ENCODE measurements at places on chromosomes 12 and 14.

- no peak for DNase-seq
Measured at GRCh38 chr12:120230326-120230973, 29.5 kb upstream of the RPLP0 start.

GRCh38 chr14:87994974-87995373 lies 2.0 kb upstream of the GALC start:
- no peak for DNase-seq

- DNase-seq = peak; percentile 45
Measured at GRCh38 chr12:112992541-112993398, 14.5 kb downstream of the OAS2 start.

DNA sequence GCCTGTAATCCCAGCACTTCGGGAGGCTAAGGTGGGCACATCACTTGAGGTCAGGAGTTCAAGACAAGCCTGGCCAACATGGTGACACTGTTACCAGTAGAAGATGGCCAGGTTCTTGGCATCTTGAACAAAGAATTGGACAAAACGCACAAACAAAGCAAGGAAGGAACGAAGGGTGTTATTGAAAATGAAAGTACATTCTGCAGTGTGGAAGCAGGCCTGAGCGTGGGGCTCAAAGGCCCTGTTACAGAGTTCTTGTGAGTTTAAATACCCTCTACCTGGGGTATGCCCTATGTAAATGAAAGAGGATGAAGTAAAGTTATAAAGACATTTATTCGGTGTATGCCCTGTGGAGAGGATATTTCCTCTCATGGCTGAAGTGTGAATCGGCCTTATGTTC lies 20.8 kb upstream of the CDK17 start:
- DNase-seq = no peak

DNA sequence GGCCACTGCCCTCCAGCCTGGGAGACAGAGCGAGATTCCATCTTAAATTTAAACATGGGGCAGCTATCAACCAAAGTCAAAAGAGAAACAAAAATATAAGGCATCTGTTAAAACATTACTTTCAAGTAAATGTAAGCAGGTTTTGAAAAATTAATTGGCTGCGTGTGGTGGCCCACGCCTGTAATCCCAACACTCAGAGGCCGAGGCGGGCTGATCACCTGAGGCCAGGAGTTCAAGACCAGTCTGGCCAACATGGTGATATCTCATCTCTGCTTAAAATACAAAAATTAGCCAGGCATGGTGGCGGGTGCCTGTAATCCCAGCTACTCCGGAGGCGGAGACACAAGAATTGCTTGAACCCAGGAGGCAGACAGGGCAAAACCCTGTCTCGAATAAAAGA lies 82.7 kb downstream of the PLEKHA5 start:
- no peak for DNase-seq

- no peak for DNase-seq
Measured at GRCh38 chr14:31326111-31326510, 94.2 kb downstream of the HEATR5A start.

DNA sequence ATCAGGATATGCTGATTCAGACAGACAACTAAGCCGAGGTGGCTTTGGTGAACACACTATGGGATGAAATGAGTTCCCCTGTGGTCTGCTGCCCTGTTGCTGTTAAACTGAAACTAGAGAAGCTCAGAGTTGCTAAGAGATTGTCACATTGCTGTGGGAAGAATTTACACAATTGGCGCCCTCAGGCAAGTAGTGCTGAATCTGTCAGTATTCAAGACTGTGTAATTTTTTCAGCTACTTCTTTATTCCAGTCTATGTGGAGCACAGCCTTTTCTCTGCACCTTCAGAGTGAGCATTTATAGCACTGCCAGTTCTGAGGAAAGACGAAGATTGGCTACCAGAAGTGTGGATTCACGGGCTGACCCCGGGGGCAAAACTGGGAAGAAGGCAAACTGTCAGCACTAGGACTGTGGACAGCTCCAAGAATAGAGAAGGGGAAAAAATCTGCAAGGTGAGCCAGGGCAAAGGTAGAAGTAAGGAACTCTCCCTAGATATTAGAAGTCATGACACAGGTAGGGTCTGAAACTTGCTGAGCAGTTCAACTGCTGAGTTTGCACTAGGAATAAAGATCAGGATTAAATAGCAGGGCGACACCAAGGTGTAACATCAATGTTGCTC lies 218.8 kb upstream of the TMPO start:
- no peak for DNase-seq

- DNase-seq = no peak
Measured at GRCh38 chr12:90791445-90791844, 163.5 kb downstream of the CCER1 start.

GRCh38 chr12:80513211-80513610 lies 69.2 kb downstream of the PTPRQ start:
- DNase-seq = no peak

DNA sequence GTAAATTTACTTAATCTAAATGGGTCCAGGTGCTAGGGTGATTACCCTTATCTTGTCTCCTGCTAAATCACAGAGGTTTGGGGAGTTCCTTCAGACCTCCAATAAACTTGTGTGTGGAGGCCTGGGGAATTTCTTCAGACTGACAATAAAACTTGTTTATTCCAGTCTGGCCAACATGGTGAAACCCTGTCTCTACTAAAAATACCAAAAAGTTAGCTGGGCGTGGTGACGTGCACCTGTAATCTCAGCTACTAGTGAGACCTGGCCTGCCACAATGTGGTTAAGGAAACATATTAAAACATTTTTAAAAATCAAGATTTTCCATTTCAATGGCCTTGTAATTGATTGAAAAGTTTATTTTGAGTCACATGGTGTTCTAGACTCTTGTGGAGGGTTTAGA lies 126.9 kb upstream of the FGD4 start:
- DNase-seq = no peak

GRCh38 chr14:56992332-56992820 lies 182.1 kb upstream of the OTX2 start:
- no peak for DNase-seq

- DNase-seq = no peak
Measured at GRCh38 chr14:89430391-89431236, 13.6 kb upstream of the FOXN3 start.

GRCh38 chr12:16346958-16347357 lies 487 bp upstream of the MGST1 start:
- DNase-seq = no peak

DNA sequence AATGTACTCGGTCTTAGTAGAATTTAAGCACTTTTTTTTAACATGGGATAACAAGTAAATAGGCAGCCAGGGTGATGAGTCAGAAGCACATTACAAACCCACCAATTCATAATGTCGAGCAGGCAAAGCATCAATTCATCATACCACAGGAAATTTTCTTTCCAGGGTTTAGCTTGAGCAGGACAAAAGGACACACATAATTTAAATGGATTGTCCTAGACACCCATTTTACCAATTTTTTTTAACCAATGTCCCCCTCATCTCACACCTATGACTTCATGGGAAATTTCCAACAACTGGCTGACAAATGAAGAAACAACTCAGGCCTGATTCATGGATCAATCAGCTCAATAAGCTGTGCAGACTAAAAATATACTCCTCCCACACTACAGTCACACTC lies 58.8 kb upstream of the FOXG1 start:
- no peak for DNase-seq

GRCh38 chr12:127809275-127809674 lies 457.7 kb upstream of the TMEM132C start:
- no peak for DNase-seq

DNA sequence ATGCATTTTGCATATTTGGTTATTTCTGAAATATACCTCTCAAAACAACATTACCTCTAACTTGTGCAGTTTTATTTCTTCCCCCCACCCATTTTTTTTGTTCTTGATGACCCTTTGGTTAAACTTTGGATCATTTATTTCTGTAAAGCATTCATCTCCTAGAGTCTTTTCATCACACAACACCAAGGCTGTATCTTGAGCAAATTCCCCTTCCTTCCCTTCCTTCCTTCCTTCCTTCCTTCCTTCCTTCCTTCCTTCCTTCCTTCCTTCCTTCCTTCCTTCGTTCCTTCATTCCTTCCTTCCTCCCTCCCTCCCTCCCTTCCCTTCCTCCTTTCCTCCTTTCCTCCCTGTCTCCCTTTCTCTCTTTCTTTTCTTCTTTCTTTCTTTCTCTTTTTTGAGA lies 43.8 kb upstream of the PPP1R12A start:
- DNase-seq = no peak

DNA sequence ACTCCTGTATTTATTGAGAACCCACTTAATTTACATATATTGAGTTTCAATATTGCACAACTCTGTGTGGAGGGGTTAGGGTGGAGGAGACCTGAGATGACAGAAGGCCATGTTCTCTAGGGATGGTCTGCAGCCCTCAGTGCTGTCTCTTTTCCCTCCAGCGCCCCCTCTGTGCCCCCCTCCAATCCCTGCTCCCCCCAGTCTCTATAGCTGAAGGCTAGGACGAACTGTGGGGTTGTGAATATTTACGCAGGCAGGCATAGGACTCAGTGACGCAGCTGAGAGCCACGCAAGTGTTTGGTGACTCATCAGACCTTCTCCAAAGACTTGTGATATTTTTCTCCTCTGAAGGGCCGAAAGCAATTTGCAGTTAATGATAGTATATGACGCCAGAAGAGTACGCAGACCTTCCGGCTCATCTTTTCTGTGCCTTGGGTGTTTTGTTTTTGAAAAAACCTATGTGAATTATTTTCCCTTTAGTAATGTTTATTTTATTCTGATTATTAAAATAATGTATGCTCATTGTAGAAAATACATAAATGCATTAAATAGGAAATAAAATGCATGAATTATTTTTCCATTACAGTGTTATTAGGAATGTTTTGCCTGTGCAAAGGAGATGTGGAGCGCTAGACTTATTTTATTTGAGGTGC lies 85.3 kb downstream of the SLC25A47 start:
- DNase-seq = no peak

GRCh38 chr12:104682790-104683279 lies 226.1 kb downstream of the CHST11 start:
- peak; percentile 34 for DNase-seq

GRCh38 chr12:53378222-53378621 lies 1.8 kb upstream of the SP1 start:
- no peak for DNase-seq

- peak; percentile 54 for DNase-seq
Measured at GRCh38 chr14:93977790-93978581, 1.6 kb upstream of the ASB2 start.

DNA sequence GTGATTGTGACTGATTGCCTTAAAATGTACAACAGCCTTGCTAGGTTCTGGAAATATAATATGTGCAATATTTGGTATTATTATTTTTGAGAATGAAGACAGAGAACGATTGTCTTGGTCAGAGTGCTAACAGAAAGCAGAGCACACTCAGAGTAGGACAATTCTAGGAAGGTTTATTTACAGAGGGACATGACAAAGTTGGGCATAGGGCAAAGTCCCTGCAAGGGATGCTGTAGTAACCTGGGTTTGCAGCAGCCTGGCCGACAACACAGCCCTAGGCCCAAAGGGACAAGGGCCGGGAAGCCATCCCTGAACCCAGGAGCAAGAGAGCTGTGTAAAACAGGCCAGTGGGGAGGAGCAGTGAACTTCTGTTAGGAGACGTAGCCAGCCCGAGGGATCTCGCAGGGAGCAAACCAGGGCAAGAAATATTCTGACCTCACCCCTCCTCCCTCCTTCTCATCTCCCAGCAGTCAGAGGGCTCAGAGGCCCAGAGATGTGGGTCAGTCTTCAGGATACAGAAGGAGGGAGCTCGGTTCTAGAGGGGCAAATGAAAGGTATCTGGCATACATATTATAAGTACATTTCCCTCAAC lies 51.0 kb upstream of the FERMT2 start:
- no peak for DNase-seq

DNA sequence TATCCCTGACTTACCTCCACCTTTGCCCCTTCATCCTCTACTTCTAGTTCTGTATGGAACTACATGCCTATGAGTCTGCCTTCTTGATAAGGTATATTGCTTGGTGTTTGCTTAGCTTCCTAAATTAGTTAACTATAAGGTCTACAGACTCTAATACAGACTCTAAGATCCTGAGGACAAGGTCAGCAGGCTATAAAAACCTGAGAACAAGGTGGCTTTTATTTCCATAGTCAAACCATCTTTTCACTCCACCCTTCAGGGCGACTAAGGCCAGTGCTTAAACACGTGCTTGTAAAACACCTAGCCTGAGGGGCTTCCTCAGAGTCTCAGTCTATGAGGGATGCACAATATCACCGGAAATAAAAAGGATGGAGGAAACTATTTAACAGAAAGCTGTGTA lies 36.1 kb upstream of the COL2A1 start:
- no peak for DNase-seq

- no peak for DNase-seq
Measured at GRCh38 chr12:23098517-23098916, 473.5 kb downstream of the ETNK1 start.

- no peak for DNase-seq
Measured at GRCh38 chr12:75831402-75831801, 200.2 kb downstream of the PHLDA1 start.

- DNase-seq = no peak
Measured at GRCh38 chr14:55410876-55411275, 754 bp downstream of the ATG14 start.

DNA sequence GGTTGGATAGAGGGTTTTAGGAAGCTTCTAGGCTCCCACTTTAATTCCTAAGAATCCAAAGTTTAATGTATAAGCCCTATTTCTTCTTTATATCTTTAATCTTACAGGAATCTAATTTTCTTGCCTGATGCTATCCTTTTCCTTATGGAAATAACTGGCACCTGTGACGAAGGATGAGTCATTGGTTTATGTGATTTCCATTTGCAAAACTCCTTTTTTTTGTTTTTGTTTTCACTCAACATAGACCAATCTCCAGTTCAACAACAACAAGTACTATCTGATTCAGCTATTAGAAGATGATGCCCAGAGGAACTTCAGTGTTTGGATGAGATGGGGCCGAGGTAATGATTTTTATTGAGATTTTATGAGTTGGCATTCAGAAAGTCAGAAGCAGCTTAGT lies 6.8 kb downstream of the PARP2 start:
- DNase-seq = no peak

GRCh38 chr14:69355154-69355597 lies 42.9 kb downstream of the ERH start:
- DNase-seq = no peak

DNA sequence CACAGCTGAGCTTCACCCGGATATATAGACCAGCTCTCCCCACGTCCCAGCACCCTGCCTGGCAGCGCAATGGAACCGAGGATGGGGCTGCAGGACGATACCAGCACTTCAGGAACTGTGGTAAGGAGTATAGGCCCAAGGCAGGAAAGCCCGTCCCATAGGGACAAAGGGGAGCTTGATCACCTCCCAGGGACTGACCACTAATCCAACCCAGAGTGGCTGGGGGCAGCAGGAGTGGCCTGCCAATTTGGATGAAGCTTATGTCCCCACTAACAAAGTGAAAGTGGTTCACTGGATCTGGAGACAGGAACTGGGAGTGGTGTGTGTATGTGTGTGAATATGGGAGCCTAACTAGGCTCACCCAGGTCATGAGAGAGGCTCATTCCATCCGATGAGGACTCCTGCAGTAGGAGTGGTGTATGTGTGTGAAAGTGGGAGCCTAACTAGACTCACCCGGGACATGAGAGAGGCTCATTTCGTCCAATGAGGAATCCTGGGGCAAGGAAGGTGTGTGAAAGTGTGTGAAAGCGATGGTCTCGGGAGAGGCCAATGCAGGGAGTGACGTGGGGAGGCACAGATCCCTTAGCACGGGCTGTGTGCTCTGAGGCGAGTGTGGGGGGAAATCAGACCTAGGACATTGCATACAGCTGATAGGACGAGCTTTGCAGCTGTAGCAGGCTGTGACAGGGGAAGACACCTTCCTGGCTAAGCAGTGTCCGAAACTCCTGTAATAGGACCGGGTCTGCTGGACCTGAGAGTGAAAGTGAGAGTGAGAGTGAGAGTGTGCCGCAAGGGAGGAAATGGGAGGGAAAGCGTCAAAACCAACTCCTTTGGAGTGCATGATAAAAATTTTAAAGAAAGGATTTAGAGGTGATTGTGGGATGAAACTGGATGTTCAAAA lies 25.7 kb downstream of the KLRK1 start:
- DNase-seq = no peak

Data from stimulated activated CD4-positive, alpha-beta T cell treated with anti-CD3 and anti-CD28 coated beads, TNF-alpha, amount 100 ng/mL, for 1 hour (primary cell).